Glomerular endothelial cell (primary cell): ENCODE measurements at places on chromosomes 2 and 18.

GRCh38 chr2:157808421-157808820 lies 67.7 kb downstream of the ACVR1 start:
- DNase-seq: no peak

DNA sequence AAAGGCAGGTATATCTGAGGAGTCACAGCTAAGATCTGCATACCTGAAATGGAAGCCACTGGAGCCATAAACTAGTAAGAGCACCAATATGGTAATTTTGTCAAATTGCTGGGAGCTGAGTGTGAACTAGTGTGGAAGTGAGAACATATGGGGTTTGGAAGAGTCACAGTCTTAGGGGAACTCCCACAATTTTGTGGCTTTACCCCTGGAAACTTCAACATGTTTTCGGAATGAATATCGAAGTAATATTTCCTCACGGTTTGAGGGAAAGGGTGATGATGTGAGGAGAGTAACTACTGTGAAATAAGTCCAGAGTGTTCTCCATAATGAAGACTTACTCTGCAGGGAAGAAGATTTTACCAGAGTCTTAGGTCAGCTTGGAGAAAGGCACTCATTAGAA lies 565.9 kb downstream of the RIT2 start:
- DNase-seq: no peak

DNA sequence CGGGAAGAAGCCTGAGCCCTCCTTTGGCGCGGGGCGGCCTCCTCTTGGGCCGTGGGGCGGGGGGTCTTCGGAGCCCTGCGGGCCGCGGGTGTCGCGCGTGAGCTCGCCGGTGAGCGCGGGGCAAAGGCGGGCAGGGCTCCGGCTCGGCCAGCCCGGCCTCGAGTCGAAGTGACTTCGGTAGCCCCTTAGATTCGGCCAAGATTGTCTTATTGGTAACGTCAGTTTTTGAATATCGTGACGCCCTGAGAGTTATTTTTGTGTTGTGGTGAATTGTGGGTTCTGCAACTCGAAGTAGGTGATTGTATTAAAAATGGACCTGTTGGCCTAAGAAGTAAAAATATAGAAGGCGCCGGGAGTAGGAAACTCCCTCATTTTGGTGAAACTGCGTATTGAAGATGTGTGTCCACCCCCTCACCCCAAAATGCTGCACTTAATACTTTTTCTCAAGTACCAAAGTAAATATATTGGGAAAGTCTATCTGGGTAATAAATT lies 669 bp downstream of the MARCHF7 start:
- DNase-seq: no peak

- no peak for DNase-seq
Measured at GRCh38 chr2:84435345-84436025, 23.6 kb downstream of the SUCLG1 start.

GRCh38 chr2:133837441-133838094 lies 269.3 kb upstream of the NCKAP5 start:
- no peak for DNase-seq

- DNase-seq: no peak
Measured at GRCh38 chr2:36634981-36635597, 37.1 kb upstream of the FEZ2 start.

- DNase-seq: no peak
Measured at GRCh38 chr18:63440219-63440618, 17.9 kb upstream of the VPS4B start.

- no peak for DNase-seq
Measured at GRCh38 chr2:119430023-119430498, 1.6 kb upstream of the TMEM37 start.

- DNase-seq: peak; percentile 93
Measured at GRCh38 chr2:20611077-20611843, 39.6 kb downstream of the HS1BP3 start.

GRCh38 chr18:48894799-48895346 lies 55.9 kb downstream of the SMAD7 start:
- DNase-seq: no peak

GRCh38 chr18:2847317-2848246 lies 776 bp downstream of the EMILIN2 start:
- DNase-seq: no peak

DNA sequence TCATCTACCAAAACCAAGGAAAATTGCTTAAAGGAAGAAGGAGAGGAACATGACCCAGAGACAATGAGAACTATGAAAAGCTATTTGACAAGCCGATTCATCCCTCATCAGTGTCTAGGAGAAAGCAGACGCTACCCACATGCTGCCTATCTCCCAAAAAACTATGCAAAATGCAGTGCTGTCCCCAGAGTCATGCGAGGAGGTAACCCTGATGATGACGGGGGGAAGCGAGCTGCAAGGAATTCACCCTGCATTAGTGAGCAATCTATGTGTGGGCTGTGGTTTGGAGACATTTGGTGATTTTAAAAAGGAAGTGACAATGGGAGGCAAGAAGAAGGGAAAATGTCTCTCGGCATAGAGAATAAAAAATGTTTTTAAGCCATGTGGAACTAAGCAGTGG lies 472.7 kb downstream of the CMPK2 start:
- DNase-seq: no peak

- no peak for DNase-seq
Measured at GRCh38 chr2:23651187-23652080, 266.5 kb downstream of the KLHL29 start.

DNA sequence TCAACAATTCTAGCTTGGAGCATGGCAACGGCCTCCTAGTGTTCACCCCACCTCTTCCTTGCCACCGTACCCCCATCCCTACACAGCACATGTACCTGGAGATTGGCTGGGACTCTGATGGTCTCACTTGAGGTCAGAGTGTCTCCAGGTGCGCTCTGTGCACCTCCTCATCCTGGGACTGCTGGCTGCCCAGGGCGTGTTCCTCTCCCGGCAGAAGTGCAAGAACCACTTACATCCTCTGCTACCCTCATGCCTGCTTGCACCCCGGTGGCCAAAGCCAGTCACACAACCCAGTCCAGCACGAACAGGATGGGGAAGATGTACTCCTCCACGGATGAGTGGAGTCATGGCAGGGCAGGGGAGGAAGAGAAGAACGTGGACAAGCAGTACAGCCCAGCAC lies 151.5 kb downstream of the ASB1 start:
- no peak for DNase-seq

DNA sequence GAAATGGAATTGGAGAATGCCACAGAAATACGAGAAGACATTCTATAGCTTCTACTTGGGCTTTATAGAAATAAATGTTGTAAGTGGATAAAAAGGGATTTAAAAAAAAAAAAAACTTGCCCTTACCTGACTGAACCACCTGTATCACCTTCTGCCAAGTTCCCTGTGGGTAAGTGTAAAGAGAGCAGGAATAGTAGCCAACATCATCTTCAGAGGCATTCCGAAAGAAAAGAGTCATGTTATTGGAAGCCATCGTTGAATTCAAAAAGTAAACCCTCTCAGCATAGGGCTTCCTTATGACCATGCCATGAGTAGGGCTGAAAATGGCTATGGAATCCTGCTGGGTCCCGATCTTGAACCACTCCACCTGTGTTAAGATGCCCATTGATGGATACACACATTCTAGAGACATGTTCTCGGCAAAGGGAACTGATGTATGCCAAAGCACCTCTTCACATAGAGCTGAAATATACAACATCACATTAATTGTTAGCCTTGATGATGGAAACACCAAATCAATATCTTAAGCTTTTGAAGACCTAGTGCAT lies 991 bp downstream of the CD226 start:
- no peak for DNase-seq

- no peak for DNase-seq
Measured at GRCh38 chr18:58196881-58197872, 153.2 kb downstream of the NEDD4L start.
